Stimulated activated CD4-positive, alpha-beta T cell treated with anti-CD3 and anti-CD28 coated beads, Interleukin-1b, Interleukin-23, amount 100 ng/mL, for 1 hour (primary cell): ENCODE measurements at places on chromosomes 2 and 18.

GRCh38 chr2:37550190-37550589 lies 121.3 kb downstream of the CDC42EP3 start:
- no peak for DNase-seq

DNA sequence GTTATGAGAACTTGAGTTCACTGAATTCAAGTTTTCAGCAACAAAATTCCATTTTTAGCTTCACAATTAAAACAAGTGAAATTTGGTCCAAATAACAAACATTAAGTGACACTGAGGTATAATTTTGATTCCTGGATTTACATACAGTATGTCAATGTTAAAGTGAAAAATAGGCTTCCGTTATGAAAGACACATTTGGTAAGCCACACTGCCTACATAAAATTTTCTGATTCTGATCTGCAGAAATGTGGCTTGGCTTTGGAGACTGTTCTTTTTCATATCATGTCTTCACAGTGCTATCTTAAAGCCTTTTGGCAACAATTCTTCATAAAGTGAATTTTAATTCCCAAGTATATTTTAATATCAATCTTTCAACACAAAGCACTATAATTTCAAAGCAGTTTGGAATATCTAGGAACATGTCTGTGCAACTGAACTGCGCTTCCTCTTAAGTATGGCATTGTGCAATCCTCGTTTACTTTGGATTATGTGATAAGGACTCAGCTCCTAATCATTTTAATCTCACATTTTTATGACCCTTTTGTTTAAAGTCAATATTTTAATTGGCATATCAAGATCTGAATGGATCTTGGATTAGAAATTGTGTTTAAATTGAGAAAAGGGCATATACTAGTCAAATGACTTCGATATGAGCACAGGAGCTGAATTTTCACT lies 60.0 kb downstream of the RBMS1 start:
- no peak for DNase-seq

GRCh38 chr2:100422320-100423055 lies 5.0 kb upstream of the CHST10 start:
- no peak for DNase-seq

DNA sequence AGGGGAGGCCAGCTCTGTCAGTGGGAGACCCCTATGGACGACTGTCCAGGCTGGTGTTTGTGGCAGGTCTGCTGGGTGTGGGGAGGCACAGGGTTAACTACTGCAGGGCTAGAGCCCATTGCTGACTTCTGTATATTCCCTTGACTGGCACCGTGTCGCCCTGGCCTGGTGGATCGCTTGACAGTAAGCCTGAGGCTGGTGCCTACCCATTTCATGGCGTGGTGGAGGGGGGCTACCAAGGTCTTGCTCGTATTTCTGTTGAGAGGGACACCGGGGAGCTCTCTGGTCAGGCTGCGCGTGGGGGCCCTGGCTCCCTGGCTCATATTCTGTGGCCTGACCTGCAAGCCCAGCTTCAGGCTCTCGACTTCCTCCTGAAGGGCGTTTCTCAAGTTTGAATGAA lies 119.7 kb downstream of the ACOXL start:
- no peak for DNase-seq

- DNase-seq: no peak
Measured at GRCh38 chr2:219596954-219597551, 604 bp upstream of the STK11IP start.

DNA sequence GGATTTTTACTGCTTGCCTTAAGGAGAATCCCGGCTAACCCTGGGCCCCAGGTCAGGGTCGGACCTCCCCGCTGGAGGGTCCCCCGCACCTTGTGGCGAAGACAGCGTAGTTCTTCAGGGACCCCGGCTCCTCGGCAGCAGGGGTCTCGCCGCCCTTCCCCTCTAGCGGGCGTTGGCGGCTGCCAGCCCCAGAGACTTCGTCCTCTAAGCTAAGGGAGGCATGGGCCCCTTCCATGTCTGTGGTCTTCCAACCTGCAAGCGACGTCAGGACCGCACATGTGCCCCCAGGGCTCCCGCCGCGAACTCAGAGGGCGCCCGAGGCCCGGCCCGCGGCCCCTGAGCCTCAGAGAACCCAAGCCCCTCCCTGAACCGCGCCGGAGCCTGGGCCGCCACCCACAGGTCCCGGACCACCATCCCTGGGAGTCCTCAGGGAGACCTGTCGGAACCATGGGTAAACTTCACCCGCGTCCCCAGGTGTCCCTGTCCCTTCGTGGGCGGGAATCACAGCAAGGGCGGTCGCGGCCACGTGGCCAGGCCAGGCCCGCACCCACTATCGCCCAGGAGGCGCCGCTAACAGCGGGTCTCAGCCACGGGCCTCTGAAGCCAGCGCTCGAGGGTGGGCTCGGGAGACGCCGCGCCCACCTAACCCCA lies 562 bp downstream of the ANKMY1 start:
- DNase-seq: no peak

- no peak for DNase-seq
Measured at GRCh38 chr2:71226096-71226964, 573 bp downstream of the PAIP2B start.

GRCh38 chr18:68314403-68314802 lies 400.5 kb downstream of the TMX3 start:
- no peak for DNase-seq
